SW480 (cell line): ENCODE measurements at places on chromosomes 12 and 14.

- no peak for DNase-seq
Observed at GRCh38 chr12:124601706-124602105, 34.3 kb upstream of the NCOR2 start.

- DNase-seq, result no peak
Observed at GRCh38 chr12:94762259-94762942, 112.0 kb upstream of the TMCC3 start.

DNA sequence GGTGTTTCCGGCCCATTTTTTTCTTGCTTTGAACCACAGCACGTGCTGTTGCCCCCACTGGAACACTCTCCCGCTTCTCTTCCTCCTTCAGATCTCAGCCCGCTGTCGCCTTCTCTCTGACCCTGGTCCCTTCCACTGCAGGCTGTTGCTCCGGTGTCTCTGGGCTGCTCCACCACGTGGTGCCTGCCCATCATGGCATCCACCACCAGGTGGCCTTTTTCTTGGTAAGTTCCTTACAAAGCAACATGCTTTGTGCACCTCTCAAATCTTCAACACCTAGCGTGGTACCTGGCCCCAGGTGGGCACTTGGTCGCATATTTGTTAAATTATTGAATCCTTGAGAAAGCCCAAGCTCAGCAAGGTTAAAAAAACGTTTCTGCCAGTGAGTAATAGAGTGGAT, 19.1 kb downstream of the TUNAR start:
- peak; percentile 46 for DNase-seq

GRCh38 chr12:81162391-81163136, 84.7 kb downstream of the ACSS3 start:
- no peak for DNase-seq

DNA sequence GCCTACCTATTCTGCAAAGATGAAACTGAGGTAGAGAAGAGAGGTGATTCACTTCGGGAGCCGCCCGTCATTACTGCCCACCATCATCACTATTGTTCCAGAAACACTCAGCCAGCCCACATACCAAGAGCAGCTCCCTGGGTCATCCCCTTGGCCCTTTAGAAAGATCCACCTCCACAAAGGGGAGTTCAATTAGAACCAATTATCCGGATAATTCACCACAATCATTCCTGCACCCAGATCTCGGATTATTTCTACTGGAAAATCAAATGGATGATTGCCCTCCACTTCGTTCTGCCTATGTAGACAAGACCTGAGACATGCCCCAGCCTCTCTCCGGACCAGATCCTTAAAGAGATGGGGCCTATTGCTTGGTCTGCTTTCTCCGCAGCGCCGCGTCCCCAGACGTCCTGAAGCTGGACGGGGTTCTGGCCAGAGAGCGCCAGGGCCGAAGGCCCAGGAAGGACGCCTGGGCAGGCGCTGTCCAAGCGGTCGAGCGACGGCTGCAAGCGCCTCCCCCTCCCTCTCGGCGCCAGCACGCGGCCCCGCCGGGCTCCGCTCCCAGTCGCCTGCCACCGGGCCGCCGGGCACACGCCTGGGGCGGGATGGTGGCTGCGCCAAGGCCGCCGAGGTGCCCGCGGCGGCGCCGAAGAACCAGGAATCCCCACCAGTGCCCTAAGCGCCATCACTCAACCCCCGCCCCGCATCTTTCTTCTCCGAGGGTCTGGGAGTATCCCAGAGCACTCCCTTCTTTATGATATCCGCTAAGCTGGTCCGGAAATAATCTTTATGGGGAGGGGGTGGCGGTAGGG, 1.3 kb upstream of the ASCL1 start:
- DNase-seq, result no peak

- no peak for DNase-seq
Observed at GRCh38 chr14:105309371-105309770, 5.2 kb upstream of the PACS2 start.

DNA sequence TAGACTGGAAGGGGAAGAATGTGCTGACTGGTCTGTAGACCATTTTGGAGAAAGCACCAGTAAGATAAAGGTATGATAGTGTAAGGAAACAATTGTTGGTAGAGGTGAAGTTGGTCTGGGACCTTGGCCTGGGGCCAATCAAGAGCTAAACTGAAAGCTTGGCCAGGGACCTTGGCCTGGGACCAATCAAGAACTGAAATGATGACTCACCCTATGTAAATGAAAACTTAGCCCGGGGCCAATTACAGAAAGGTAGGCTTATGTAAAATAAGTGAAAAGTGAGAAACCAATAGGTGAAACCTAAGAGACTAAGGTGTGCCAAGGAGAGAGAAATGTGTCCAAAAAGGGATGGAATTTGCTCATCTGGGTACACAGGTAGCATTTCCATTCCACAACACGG, 776.0 kb downstream of the C12orf50 start:
- no peak for DNase-seq

DNA sequence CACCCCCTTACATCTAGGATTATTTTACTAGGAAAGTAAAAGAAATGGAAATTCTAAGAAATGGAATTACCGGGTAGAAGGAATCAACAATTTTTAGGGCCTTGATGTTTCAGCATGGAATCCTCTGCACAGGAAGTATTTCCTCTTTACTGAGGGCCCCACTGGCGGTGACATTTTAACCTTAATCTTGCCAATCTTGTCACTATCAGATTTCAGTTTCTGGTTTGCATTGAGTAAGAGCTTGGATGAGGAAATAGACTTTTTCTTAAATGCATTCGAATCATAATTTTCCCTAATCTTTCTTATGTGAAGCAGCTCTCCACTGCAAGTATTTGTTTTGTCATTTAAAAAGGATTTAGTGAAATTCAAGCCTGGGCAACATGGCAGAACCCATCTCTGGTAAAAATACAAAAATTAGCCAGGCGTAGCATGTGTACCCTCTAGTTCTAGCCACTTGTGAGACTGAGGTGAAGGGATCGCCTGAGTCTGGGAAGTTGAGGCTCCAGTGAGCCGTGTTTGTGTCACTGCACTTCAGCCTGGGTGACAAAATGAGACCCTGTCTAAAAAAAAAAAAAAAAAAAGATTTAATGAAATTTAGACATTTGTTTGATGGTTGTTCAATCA, 40.7 kb downstream of the TPCN1 start:
- DNase-seq, result no peak

GRCh38 chr14:94011795-94012194, 14.3 kb upstream of the OTUB2 start:
- peak; percentile 55 for DNase-seq

DNA sequence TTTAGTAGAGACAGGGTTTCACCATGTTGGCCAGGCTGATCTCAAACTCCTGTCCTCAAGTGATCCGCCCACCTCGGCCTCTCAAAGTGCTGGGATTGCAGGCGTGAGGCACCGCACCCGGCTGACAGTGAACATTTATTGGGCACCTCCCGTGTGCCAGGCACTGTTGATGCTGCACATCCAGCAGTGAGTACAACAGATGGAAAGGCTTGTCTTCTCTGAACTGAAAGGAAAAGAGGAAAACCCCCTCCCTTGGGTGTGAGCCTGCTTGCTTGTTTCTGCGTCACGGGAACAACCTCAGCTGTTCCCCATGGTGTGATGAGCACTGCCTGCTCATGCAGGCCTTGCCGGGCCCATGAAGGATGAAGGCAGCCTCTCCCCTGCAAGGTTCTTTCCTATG, 39.5 kb downstream of the DGLUCY start:
- no peak for DNase-seq

DNA sequence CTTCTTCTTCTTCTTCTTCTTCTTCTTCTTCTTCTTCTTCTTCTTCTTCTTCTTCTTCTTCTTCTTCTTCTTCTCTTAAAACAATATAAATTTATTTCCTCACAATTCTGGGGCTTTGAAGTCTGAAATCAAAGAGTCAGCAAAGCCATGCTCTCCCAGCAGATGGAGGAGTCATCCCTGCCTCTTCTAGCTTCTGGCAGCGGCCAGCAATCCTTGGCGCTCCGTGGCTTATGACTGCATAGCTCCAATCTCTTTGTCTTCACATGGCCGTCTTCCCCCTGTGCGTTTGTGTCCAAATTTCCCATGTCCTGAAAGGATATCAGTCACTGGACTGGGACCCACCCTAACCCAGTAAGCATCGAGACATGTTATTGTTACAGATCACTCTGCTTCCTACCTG, 22.9 kb downstream of the KCNA1 start:
- no peak for DNase-seq

GRCh38 chr12:90854136-90854689, 100.8 kb downstream of the CCER1 start:
- peak; percentile 52 for DNase-seq

DNA sequence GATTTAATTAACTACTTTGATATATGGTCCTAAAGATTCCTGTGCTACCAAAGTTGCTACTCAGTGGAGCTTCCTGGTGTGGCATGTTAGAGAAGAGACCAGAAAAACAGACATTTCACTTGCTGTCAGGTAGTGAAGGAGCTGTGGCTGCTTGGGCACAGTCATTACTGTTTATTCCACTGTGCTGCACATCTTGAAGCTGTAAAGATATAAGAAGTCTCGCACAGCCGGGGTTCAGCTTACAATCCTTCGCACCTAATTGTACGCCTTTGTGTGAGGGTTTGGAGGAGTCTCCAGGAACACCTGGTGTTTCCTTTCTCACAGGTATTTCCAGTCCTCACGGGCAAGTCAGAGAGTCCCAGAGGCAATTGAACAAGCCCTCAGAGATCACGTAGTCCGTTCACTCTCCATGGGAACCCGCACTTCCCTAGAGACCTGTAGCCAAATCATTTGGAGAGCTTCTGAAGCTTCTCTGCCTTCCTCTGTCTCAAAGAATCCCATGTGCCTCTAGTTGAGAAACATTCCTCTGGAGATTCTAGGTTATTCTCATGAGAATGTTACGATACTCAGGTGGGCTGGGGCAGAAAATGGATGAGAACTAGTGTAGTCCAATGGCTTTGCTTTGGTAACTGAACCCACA, 4.1 kb downstream of the EVL start:
- no peak for DNase-seq

GRCh38 chr14:103123634-103124500, 606 bp downstream of the TNFAIP2 start:
- DNase-seq, result no peak
